ENCODE measurements at places on chromosomes 2 and 18.

DNA sequence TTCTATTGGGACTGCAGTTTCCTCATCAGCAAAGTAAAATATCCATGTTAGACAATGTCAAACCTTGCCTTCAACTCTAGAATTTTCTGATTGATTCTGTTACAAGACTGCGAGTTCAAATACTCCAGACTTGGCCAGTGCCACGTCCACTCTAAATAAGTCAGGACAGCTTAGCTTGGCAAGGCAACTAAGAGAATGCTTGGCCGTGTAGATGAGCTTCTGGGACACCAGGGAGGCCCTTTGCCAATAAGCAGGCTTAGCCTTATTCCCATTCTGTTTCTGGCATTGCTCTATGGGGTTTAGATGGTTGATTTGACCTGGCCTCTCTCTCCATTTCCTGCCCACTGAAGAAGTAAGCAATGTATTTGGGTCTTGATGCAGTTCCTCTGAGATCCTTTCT, 218.1 kb upstream of the SIX2 start:
- DNase-seq: no peak

DNA sequence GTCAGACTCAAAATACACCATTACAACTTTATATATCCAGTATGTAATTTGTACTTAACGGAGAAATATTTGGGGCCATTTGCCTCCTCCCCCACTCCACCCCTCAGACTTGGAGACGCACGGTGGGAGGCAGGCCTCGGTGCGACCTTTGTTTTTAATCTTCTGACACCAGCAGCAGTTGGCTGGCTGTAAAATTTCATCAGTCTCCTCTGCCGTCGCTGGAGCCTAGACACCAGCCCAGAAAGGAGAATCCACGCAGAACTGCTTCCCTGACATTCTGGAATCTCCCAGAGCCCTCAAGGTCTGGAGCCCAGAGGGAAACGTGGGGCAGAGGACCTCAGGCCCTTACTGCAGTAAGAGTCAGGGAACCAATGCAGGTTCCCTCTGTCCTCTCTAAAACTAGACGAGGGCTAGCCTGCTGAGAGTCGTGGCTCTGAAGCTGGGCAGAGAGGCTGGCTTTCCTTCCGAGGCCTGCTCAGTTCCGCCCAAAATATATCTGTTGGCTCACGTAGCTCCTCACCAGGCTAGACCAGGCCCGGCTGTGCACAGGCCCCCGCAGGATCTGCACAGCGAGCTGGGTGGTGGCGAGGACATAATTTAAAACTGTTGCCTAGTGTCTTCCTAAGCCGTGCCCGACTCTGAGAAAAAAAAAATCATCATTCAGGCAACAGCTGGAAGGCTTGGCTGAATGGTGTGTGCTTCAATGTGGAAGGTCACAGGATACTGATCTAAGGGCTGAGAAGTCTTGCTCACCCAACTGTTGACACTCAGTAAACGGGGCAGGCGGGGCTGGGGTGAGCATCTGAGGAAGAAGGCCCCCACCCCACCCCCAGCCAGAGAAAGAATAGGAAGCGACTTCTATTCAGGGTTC, 40.4 kb downstream of the EN1 start:
- peak; percentile 58 for DNase-seq

- DNase-seq: no peak
These were observed 8.7 kb downstream of the TMEM169 start for GRCh38 chr2:216090369-216090786.

DNA sequence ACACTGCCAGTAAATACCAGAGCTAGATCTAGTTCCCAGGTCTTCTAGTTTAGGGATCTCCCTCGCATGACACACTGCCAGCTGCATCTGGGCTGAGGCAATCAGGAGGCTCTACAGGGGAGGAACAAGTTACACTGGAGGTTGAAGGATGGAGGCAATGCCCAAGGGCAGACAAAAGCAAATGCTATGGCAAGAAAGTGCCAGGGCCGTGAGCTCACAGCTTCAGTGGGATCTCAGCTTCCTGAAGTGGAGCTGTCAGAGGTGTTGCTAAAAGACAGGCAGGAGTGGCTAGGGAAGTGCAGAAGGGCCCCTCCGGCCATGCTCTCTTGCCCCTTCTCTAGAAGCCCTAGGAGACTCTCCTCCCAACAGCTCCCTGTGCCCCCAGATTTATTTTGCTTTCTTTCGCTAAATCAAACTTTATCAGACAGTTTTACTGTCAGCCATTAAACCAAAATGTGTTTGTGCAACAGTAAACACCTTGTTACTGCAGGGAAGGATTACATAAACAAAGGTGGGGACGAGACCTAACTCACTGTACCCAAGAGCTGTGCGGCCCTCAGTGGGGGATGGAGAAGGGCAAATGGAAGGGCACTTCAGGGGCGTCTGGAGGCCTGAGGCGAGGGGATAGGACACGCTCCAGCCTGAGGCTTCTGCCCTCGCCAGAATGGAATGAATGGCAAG, 39.4 kb upstream of the PKDCC start:
- DNase-seq: no peak

- no peak for DNase-seq
These were observed 683.8 kb downstream of the ERBB4 start for GRCh38 chr2:211854832-211855231.

GRCh38 chr18:3931542-3932112, 481.7 kb downstream of the TGIF1 start:
- DNase-seq: no peak

DNA sequence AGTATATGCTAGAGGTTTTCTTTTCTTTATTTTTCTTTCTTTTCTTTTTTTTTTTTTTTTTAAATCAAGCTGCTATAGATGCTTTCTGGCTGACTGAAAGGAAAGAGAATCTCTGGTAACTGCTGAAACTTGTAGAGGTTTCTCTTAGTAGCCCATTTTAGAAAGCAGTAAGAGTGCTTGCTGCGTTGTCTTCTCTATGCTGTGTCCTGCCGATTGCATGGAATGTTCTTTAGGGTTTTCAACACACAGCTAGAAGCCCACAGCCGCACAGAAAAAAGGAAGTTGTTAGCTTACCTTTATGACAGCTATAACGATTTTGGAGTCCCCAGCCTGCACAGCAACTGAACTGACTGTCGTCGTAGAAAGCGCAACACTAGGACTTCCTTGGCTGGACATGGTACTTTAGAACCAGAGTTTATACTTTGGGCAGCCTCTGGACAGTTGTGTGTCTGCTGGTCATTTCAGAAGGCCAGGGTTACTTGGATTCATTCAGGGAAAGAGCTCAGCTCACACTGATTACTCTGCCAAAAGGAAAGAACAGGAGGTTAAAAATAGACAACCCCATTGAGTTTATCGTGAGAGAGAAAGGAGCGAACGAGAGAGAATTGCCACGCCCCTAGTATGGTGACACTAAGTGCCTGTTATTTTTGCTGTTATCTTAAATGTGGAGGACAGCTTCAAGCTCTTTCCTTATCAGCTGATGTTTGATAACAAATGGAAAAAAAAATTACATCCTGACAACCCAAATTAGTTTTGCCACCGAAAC, at the start of gene CCDC141:
Gene CCDC141, minus strand, starts transcription at position 592 of the 766 bp plus-strand sequence. Its CDS starts 196 bp downstream, at position 396.
- DNase-seq: no peak

DNA sequence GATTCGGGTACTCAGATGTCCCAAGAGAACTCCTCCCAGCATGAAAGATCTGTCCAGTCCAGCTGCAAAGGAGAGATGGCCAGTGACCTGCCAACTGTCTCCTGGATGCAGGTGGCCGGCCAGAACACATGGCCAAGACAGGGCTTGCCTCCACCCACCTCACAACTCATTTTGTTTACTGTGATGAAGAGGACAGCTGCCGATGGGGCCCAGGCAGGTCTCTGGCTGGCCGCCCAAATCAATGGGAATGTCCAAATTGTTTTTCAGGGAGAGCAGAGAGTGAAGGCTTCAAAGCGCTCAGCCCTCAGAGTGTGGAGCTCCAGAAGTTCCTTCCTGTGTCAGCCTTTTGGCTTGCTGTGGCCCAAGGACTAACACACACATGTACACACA, 41.9 kb downstream of the FOSL2 start:
- no peak for DNase-seq

DNA sequence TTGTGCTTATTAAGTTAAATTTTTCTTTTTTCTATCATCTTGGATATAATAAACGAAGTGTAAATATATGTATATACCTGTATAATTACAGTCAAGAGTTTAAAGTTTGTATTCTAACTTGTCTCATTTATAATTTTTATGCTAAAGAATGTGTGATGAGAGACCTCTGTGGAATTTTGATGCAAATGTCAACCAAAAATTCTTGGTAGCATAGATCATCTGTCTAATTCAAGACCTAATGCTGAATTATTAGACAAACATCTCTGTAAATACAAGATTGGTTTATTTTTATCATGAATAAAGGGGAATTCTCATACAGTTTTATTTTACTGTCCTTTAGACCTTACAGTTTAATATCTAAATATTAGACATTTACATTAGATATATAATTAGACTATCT, 149.2 kb upstream of the VWC2L start:
- no peak for DNase-seq

- no peak for DNase-seq
These were observed 1432.0 kb downstream of the DPP10 start for GRCh38 chr2:115874427-115874826.

- DNase-seq: no peak
These were observed 11.2 kb downstream of the REV1 start for GRCh38 chr2:99478632-99479031.

- no peak for DNase-seq
These were observed 228.3 kb downstream of the SEPTIN10 start for GRCh38 chr2:109385506-109385905.

DNA sequence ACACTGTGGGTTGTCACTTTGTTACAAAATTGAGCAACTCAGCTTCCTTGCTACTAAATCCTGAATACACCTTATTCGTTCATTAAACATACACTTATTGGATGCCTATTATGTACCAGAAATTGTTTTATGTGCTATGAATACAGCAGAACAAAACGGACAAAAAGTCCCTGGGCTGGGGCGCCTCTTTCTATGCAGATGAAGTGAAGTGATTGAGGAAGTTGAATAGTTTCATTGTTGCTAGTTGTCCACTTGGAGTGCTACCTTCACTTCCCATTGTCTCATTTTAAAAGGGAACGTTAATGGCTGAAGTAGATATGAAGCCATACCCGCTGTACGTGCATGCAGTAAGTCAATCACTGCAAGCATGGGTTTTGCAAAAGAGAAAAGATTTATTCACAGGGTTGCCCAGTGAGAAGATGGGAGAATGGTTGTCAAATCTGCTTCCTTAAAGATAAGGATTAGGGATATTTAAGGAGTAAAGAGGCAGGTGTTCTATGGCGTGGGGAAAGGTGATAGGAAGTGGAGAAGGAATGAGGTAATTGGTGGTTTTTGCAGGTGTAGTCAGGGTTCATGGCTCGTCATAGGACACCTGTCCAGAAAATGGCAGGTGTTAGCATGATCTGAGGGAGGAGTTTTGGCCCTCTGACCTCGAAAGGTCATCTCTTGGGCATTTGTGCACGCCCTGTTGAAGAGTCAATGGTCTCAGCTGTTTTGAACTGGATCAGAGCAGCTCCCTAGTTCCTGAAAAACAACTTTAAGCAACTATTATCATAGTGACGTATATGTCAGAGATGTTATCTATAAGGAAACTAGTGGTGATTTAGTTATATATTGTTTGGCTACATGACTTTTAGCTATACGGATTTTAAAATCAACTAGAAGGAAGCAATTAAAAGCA, 23.5 kb downstream of the TRPM8 start:
- DNase-seq: no peak

- DNase-seq: no peak
These were observed 47.8 kb upstream of the SLC4A10 start for GRCh38 chr2:161576421-161576820.

DNA sequence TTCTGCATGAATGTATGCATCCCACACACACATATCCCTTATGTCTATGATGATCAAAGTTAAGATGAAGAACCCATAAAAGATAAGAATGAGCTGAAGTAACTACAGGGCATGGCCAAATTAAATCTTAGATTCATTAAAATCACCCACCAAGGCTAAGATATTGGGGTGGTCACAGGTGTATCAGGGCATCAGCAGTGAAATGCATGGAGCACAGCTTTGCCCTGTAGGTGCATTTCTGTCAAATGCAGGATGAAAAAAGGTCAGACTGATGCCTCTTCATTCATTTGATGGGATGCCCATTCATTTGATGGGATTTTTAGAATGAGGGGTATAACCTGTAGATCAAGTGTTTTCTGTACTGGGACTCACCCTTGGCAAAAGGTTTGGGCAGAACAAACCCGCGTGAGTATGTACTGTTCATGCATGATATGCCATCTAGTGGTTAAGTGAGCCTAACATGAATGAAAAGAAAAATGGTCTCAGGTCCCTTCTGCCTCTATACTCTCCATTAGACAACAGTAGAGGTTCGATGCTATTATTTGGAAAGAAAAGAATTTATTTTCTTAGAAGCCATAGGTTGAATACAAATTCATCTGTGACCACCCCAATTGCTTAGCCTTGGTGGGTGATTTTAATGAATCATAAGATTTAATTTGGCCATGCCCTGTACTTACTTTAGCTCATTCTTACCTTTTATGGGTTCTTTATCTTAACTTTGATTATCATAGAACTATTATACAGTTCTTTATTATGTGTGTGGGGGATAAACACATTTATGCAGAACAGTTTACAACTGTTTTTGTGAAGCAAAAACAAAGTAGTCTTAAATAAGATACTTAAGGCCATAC, 43.2 kb upstream of the NOSTRIN start:
- DNase-seq: peak; percentile 70

DNA sequence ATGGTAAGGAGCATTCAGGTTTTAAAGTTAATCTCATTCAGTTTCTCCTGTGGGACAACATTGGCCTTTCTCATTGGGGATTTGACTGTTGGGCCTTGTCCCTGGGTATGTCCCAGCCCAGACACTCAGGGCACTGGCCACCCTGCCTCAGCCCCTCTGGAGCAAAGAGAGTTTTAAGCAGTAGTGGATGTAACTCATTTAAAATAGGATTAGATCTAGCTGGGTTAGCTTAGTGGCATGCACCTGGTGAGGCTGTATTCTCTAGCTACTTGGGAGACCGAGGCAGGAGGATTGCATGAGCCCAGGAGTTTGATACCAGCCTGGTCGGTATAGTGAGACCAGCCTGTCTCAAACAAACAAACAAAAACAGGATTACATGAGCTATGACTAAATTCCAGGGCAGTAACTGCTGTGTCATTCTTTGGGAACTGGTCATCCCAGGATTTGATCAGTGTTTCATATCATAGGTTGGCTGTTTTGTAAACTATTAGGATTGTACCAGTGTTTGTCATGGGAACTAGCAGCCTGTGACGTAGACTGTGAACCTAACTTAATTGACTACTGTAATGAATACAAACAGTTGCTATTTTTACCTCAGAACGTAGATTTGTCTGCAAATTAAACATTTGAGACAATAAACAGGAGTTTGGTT, 12.5 kb downstream of the INPP4A start:
- DNase-seq: no peak

DNA sequence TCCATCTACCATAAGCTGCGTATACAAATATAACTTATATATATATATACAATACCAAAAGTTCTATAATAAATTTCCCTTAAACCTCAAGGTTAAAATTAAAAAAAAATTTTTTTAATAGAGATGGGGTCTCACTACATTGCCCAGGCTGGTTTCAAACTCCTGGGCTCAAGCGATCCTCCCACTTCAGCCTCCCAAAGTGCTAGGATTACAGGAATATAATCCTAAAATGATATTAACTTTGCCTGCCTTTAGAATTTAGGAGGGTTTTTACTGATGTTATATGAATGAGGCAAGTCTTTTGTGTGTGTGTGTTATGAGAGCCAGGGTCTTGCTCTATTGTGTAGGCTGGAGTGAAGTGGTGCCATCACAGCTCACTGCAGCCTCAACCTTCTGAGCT, 49.2 kb downstream of the HNRNPLL start:
- DNase-seq: no peak

GRCh38 chr2:68937346-68938055, 15.2 kb downstream of the GKN2 start:
- no peak for DNase-seq

Measured in eye (tissue), 1 donor.